ENCODE measurements at places on chromosomes 4 and X.

- no peak for DNase-seq
Measured at GRCh38 chrX:149040873-149041535, 464.1 kb downstream of the IDS start.

GRCh38 chr4:90621080-90621479 is 493.9 kb downstream of the CCSER1 start:
- DNase-seq = no peak

DNA sequence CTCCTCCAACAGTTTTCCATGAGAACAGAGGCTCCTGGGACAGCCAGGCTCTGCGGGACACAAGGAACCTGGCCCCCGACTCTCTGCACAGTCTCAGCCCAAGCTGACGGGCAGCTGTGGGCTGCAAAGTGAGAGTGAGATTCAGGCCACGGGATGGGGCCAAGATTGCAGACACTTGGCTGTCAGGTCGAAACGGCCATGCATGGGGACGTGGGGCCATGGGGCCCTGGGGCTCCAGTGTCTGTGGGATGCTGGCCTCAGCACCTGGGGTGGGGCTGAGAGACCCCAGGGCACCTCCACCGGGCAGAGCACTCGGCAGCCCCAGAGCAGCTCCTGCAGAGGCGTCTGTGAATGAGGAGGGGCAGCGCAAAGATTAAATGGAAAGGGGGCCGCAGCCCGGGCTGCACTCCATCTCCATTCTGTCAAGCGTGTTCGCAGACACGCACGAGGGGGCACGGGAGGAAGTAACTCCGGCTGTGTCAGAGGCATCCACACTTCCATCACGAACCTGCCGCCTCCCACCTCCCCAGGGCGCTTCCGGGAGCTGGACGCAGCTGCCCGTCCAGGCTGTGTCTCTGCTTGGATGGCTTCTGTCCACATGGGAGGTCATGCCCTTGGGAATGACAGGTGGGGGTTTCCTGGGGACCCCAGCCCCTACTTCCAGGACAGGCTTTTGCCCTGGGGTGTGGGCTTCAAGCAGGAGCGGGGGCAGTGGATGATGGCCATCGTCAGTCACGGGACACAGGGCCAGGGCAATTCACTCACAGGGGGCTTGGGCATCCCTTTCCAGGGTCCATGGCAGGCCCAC is 82.8 kb upstream of the NKX1-1 start:
- DNase-seq = no peak

- no peak for DNase-seq
Measured at GRCh38 chrX:13090339-13091110, 46.1 kb upstream of the FAM9C start.

DNA sequence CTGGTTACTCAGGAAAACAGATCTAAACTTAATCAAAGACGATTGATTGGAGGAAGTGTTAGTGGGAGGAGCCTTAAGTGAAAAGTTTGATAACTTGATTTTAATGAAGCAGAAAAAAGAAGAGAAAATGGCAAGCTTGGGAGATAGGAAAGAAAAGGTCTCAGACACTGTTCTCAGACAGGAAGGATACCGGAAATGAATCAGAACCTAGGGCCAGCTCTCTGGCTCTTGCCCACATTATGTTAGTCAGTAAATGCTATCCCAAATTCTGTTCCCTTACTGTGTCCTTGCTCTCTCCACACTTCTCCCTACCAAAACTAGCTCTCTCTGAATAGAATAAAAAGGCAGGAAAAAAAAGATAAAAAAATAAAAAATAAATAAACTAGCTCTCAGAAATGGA is 48.6 kb upstream of the TMEM164 start:
- DNase-seq = no peak

GRCh38 chr4:107578321-107578720 is 141.7 kb downstream of the PAPSS1 start:
- no peak for DNase-seq
